Activated CD4-positive, alpha-beta T cell treated with anti-CD3 and anti-CD28 coated beads for 36 hours (primary cell): ENCODE measurements at places on chromosomes 13 and 19. TPM values are rescaled to one million over a fixed set of nuclear protein-coding genes. Genes with fewer than 3 reads are reported as not detected.

B3GNT3 gene
- total RNA-seq: 0.75 TPM

SSC5D gene
- 0.34 TPM for total RNA-seq

ZNF419 gene
- total RNA-seq: 6.3 TPM

PNMA8C gene
- not detected for total RNA-seq
